ENCODE measurements at places on chromosomes 5 and 9. TPM values are rescaled to one million over a fixed set of nuclear protein-coding genes. Genes with fewer than 3 reads are reported as not detected.

Gene ZFP2
- total RNA-seq = 1.6 TPM

Gene CDHR2
- 0.46 TPM for total RNA-seq

Gene ESM1
- total RNA-seq = not detected

Gene HMCN2
- total RNA-seq = 0.36 TPM

Gene OR1K1
- total RNA-seq = not detected

Gene GZMA
- total RNA-seq = not detected

Gene POC5
- 8.0 TPM for total RNA-seq

Gene NPM1
- total RNA-seq = 795 TPM

Gene EFNA5
- 34.8 TPM for total RNA-seq

Gene PURA
- total RNA-seq = 16.7 TPM

Gene FOXD4L4
- total RNA-seq = not detected

Gene FGFR4
- total RNA-seq = 1.9 TPM

Gene FGD3
- not detected for total RNA-seq

Gene GABRB2
- total RNA-seq = not detected

Gene MAP1B
- 316 TPM for total RNA-seq

Gene PLPP7
- 1.1 TPM for total RNA-seq

Gene CNTLN
- total RNA-seq = 10.9 TPM

Gene CBY3
- not detected for total RNA-seq

Gene APBA1
- total RNA-seq = 12.3 TPM

Gene PHF24
- 0.30 TPM for total RNA-seq

Gene HTR4
- not detected for total RNA-seq

Gene ADGRD2
- total RNA-seq = not detected

DNA sequence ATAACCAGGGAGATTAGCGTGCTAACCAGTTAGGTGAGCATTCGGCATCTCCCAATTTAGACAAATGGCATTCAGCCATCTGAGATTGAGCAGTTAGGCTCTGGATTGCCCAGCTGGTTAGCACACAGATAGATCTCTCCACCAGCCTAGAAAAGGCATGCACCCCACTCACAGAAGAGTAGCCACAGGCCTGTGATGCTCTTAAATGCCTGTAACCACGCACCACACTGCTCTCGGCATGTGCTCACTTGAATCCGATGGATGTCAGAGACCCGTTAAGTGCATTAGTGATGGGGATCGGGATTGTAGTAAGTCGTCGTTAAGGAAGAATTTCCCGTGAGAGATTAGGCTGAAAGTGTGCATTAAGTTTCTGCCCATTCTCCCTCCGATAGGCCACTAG, 23.0 kb downstream of the MARCHF6 start:
- no peak for DNase-seq

DNA sequence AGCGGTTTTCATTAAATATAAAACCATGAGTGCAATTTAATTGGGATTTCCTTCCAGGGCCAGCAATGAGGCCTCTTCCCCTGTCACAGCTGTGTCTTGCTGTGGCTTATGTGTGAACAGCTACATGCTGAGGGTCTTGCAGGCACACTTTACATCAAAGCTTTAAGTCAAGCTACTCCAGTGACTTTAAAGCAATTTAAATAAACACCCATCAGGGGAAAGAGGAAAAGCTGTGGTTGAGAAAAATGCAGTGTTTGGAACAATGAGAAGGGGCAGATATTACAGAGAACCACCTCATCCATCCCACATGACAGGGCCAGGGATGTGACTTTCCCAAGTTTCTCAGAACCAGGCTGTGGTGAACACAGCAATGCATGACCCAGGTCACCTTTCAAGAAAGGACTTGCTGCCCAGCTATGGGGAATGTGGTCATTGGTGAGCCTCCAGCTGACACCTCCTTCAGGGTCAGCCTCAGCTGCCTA, 115.9 kb upstream of the LPAR1 start:
- no peak for DNase-seq

DNA sequence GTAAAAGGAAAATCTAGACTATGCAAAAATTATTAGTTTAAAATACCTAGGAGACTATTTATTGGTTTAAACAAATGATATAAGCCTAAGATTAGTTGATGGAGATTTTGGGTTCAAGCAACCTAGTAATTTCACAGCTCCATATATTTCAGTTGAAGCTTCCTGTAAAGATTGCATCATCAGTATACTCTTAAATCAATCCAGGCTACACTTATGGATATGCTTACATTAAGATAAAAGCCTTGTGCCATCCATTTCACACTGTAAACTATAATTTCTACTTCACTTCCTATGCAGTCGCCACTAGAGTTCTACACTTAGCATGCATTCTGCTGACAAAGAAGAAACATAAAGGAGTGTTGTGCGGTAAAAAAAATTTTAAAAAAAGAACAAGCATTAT, 7.3 kb upstream of the LIX1 start:
- no peak for DNase-seq

- DNase-seq = no peak
Measured at GRCh38 chr5:7930011-7930410, 61.1 kb downstream of the MTRR start.

GRCh38 chr5:80092486-80093107, 57.4 kb downstream of the THBS4 start:
- DNase-seq = no peak

DNA sequence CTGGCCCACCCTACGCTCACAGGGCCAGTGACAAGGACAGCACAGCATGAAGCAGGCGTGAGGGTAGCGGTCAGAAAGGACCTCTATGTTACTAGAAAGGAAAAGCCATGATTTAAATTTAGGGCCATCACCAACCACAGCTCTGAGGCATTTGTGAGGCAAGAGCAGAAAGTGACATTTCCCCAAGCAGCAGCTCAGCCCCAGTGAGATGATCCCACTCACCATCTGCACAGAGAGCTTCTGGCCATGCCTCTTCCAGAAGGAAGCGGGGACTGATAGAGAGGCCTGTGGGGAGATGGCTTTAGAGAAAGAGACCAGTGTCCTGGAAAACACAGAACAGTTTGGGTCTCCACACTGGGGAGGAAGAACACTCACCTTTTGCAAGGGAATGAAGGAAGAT, 413.9 kb downstream of the SPOCK1 start:
- no peak for DNase-seq

GRCh38 chr5:147832541-147832940, 1.1 kb upstream of the SPINK1 start:
- no peak for DNase-seq

GRCh38 chr5:157390551-157391297, 69.3 kb upstream of the NIPAL4 start:
- DNase-seq = no peak

DNA sequence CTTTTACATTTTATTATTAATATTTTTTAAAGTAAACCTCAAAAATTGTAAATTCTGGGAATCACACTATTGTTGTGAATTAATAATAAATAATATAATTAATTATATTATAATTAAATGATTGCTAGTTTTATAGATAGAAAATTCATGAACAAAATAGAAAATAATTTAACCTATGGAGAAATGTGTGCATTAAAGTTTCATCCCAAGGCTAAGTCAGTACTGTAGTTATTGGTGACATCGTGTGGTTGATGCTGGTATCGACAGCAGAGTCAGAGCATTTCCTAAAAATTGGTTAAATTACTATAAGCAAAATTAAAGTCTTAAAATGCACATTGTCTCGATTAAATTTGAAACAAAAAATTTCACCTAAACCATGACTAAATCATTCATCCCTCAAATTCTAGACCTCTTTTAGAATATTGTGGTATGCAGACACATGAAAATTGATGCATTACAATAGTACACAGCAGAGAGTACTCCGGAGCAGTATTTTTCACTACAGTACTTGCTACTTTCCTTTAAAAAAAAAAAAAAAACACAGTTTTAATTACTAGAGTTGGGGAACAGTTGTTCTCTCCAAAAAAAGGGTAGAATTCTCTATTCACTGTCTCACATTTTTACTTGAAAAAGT, 73.9 kb downstream of the RORB start:
- no peak for DNase-seq

- DNase-seq = no peak
Measured at GRCh38 chr5:39671561-39671961, 246.8 kb upstream of the DAB2 start.

- no peak for DNase-seq
Measured at GRCh38 chr5:107474716-107475489, 195.8 kb downstream of the EFNA5 start.

- no peak for DNase-seq
Measured at GRCh38 chr5:68499987-68500386, 284.4 kb downstream of the PIK3R1 start.

- no peak for DNase-seq
Measured at GRCh38 chr5:158881091-158881880, 218.4 kb downstream of the EBF1 start.

DNA sequence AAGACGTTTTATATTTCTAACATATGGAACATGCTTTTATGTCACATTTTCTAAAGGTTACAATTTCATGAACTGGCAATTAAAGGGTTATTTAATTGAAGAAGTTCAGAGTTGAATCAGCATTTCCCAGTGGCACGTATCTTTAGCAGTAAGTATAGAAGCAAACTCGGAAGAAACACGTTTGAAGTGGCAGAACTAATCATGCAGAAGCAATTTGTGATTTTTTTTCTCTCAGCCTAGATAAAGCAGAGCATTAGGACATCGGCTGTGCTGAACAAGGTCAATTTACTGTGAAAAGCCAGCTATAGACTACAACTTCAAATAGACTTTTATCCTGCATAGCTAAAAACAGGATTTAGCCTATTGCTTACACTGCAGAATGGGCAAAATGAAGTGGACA, 104.7 kb downstream of the ISL1 start:
- no peak for DNase-seq

DNA sequence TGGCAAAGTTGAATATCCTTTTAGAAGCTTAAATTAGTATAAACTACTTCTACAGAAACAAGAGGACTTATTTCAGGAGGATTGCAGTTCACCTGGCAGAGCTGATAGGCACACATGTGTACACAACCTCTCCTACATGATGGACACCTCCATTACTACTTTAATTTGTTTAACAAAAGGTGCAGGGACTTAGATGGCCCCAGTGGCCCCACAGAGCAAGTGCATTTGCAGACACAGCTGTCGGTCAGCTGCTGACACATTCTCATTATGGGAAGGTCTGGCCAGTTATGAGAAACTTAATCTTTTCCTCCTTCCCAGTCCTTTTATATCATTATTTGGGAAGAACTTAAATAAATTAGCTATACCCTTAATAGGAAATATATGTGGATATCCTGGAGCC, 28.3 kb downstream of the TDRD7 start:
- DNase-seq = no peak

GRCh38 chr9:113776194-113776593, 99.9 kb upstream of the ZNF618 start:
- DNase-seq = no peak

DNA sequence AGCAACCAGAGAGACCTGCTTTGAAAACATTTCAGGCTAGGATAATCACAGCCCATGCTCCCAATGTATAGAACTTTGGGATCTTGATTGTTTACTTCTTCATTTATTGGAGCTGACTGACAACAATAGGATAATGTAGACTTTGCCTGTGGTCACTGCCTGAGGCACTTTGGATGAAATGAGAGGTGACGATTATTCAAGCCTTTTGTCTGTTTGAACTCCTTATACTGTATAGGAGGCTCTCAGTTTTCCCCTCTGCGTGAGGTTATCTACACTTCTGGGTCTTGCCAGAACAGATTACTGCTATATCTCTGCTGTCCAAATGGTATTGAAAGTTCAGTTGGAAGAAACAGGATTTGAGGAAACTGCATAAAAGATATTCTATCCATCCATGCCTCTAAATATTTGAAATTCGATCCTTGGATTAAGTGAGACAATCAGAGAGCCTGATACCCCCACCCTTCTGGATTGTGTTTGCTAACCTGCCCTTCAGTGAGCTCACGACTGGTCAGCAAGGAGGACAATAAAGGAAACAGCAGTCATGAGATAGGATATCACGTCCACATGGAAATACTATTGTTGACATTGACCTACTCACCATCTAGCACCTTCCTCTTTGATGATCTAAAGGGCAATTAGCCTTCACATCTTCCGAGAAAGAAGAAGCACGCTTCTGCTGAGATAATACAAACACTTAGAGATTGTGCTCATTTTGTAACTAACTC, 98.1 kb downstream of the DOCK8 start:
- no peak for DNase-seq

- no peak for DNase-seq
Measured at GRCh38 chr9:6054280-6055099, 39.1 kb upstream of the RANBP6 start.

GRCh38 chr5:120794121-120794520, 330.0 kb downstream of the PRR16 start:
- DNase-seq = no peak

DNA sequence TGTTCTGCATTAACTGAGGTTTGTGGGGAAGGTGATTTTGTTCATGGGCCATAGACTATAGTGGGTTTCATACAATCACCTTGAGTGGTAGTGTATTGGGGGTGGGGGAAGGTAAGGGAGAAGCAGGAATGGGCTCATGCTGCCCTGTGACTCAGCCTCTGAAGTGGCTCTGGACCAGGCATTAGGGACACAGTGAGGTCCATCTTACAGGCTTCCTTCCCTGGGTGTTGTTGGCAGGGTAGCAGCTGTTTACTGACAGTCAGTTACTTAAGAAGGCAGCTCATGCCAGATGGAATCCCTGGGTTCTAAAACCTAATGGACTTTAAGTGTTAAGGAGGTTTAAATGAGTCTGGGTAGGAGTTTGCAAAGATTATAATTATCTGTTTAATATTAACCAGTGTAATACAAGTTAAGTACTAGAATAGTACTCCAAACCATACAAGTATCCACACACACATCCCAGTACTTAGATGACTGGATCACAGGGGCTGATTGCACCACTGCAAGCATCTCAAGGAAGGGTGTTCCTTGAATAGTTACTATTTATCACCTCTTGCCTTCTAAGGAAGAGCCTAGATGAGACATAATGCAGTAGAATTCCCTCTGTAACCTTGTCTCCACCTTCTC, 59.3 kb downstream of the CAST start:
- no peak for DNase-seq

GRCh38 chr5:138648841-138649240, 73.6 kb upstream of the HSPA9 start:
- DNase-seq = no peak

DNA sequence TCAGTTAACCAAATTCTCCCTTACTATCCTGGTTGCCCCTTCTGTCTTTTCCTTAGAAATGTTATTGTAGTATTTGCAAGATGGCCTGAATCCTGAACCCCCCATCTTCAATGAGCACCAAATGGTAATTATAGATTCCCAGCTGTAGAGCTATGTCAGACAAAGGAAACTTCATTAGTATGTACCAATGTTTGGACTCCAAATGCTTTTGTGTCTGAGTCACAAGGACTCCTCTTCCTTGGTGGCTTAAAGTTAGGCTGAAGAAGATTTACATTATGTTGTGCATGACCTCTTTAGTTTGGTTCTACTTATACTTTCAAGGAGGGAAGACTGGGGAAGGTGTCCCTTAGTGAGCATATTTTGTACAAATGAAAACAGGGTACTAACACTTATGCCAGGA, 105.9 kb upstream of the CDKN2B start:
- DNase-seq = no peak

- DNase-seq = no peak
Measured at GRCh38 chr5:89377767-89378455, 494.9 kb upstream of the MEF2C start.
